Type B pancreatic cell (in vitro differentiated cells): ENCODE measurements at places on chromosomes 12 and 14.
A peak's percentile ranks its signal among the peaks of the same experiment; 100 is the strongest.

- DNase-seq = no peak
- no peak overlapping the region for H3K27ac ChIP-seq
- no peaks in the 10 kb centered on the region for H3K27me3 ChIP-seq
- H3K4me1 ChIP-seq = no peaks in the 10 kb centered on the region
These were observed 90.7 kb downstream of the PLEKHA5 start for GRCh38 chr12:19220205-19220604.

DNA sequence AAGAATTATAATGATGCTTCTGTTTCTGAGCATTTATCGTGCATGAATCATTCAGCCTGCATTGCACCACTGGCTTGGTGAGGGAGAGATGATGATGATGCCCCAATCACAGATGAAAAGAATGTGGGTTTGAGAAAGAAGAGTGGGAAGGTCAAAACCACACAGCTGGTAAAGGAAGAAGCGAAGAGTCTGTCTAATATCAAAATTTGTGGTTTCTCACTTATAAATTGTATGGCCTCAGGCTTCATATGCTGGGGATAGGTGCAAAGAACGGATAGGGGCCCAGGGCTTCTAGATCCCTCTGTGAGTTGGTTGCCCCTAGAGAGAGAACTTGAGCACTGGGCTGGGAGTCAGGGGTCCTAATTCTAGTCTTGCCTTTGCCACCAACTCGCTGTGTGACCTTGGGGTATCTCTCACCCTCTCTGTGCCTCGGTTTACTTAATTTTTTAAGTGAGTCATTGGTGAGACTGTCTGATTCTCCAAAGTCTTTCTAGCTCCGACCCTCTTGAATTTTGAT lies 2.2 kb downstream of the OASL start:
- no peaks in the 10 kb centered on the region for H3K36me3 ChIP-seq
- H3K4me3 ChIP-seq = no peak overlapping the region
- peaks cover 25% of the 10 kb centered on the region for H3K27me3 ChIP-seq
- no peak overlapping the region for H3K27ac ChIP-seq

- no peak overlapping the region for H3K27ac ChIP-seq
- DNase-seq = no peak
- no peaks in the 10 kb centered on the region for H3K27me3 ChIP-seq
- peaks cover 27% of the 10 kb centered on the region for H3K4me1 ChIP-seq
These were observed 26.0 kb downstream of the ITPK1 start for GRCh38 chr14:93089521-93090269.

DNA sequence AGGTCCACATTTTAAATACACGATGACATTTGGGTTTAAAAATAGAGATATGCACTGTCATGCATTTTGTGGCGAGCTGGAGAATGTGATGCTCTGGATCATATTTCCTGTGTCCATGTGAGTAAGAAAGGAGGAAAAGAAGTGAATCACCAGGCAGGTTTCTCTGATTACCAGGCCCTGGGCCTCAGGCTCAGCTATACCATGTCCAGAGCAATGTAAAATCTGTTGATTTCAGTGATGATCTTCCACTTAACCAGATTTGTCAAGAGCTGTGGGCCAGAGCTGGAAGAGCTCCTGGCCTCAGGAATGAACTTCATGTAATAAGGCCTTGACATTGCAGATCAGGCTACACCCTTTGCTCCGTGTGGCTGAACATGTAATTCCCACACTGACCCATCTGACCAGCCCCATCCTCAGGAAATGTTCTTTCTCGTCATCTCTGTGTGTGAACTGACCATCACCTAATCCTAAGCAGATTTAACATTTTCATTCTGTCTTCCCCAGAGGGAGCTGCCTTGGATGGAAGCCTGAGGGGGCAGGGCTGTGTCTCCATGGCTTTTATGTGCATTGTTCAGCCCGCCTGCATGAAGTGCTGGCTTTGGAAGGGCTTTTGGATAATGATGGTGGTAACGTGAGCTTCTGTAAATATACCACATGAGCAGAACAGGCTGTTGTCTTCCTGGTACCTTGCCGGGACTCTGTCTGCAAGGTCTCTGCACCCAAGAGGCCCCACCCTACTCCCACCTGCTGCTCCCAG lies 54.5 kb downstream of the CRACR2A start:
- H3K36me3 ChIP-seq = no peaks in the 10 kb centered on the region
- H3K27me3 ChIP-seq = peaks cover 26% of the 10 kb centered on the region
- H3K4me1 ChIP-seq = peaks cover 8% of the 10 kb centered on the region
- no peak overlapping the region for H3K27ac ChIP-seq

- H3K36me3 ChIP-seq = peaks cover 12% of the 10 kb centered on the region
- no peak overlapping the region for H3K27ac ChIP-seq
- no peaks in the 10 kb centered on the region for H3K27me3 ChIP-seq
- H3K4me1 ChIP-seq = peaks cover 18% of the 10 kb centered on the region
- no peak overlapping the region for H3K4me3 ChIP-seq
These were observed 24.9 kb downstream of the TCP11L2 start for GRCh38 chr12:106327309-106327869.

- H3K27ac ChIP-seq = no peak overlapping the region
- peaks cover 13% of the 10 kb centered on the region for H3K27me3 ChIP-seq
- H3K36me3 ChIP-seq = no peaks in the 10 kb centered on the region
- H3K4me1 ChIP-seq = peaks cover 3% of the 10 kb centered on the region
- no peak overlapping the region for H3K4me3 ChIP-seq
These were observed 6.6 kb downstream of the TSPAN19 start for GRCh38 chr12:85029456-85029855.

DNA sequence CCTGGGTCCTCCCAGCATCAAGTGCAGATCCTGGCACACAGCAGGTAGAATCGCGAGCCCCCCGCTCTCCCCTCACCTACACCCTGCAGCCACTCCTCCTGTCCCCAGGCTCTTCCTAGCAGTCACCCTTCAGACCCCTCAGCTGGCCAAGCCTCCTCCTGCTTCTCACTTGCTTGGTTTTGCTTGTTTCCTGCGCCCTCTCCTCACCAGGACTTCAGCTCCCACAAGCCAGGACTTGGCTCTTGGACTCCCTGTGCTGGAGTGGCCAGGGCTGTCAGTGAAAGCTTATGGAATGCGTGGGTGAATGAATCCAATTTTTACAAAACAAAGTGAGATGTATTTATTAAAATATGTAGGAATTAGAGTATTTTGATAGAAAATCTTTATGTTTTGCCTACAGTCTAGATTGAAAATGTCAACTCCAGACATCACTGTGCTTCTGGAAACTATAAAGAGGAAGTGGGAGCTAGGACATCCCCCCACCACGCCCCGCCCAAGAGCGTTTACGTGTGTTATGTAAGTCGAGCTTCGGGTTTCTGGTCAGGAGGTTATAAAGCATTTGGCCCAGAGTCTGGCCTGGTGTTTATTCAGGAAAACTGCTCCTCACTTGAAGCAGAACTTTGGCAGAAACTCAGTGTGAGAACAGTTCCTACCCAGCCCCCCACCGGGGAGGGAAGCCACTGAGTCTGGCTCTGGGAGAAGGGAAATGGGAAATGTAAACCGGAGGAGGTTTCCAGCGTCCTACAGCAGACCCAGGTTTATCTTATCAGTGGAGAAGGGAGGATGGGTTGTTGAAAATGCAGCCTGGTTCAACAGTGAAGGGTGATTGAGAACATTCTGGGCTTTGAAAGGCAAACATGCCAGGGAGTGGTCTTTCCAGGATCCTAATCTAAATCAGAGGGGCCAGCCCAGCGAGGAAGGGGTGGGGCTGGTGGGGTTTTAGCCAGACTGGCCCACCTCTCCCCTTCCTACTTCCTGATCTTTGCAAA lies 8.8 kb downstream of the ALDH2 start:
- peak overlapping the region; percentile 62 for H3K4me3 ChIP-seq
- DNase-seq = no peak
- peaks cover 3% of the 10 kb centered on the region for H3K36me3 ChIP-seq
- peak overlapping the region; percentile 80 for H3K27ac ChIP-seq
- peaks cover 28% of the 10 kb centered on the region for H3K4me1 ChIP-seq

DNA sequence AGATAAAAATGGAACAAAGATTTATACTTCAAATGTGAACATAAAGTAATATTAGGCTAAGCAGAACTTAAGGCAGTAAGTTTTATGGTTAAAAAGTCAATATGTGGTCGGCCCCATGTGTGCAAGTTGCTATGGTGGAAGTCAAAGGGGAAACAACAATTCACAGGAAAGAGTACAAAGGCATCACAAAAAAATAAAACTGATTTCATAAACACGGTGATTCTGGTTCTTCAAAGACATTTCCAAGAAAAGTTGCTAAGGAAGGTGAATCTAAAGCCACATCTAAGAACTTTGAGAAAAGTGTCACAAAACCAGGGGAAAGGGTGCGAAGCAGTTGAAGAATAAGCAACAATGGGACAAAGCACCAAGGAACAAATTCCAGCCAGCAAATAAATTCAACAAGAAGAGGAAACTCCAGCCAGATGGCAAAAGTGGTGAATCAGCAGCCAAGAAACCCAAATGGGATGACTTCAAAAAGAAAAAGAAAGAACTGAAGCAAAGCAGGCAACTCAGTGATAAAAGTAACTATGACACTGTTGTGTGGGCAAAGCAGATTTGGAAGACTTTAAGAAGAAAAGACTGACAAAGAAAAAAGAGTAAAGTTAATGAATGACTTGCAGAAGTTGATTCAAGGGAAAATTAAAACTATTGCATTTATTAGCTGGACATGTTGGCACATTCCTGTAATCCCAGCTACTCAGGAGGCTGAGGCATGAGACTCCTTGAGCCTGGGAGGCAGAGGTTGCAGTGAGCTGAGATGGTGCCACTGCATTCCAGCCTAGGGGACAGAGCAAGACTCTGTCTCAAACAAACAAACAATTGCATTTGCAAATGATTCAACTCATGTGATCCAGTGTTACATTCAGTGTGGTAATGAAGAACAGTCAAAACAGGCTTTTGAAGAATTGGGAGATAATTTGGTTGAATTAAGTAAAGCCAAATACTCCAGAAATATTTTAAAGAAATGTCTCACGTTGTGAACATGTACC lies 19.5 kb downstream of the PTGDR start:
- no peaks in the 10 kb centered on the region for H3K36me3 ChIP-seq
- no peak for DNase-seq
- peaks cover 3% of the 10 kb centered on the region for H3K27me3 ChIP-seq
- H3K4me3 ChIP-seq = no peak overlapping the region
- no peaks in the 10 kb centered on the region for H3K4me1 ChIP-seq

- no peaks in the 10 kb centered on the region for H3K4me1 ChIP-seq
- peaks cover 39% of the 10 kb centered on the region for H3K27me3 ChIP-seq
- H3K4me3 ChIP-seq = no peak overlapping the region
- DNase-seq = no peak
- H3K27ac ChIP-seq = no peak overlapping the region
- H3K36me3 ChIP-seq = peaks cover 3% of the 10 kb centered on the region
These were observed 10.3 kb upstream of the MTA1 start for GRCh38 chr14:105409364-105409763.

DNA sequence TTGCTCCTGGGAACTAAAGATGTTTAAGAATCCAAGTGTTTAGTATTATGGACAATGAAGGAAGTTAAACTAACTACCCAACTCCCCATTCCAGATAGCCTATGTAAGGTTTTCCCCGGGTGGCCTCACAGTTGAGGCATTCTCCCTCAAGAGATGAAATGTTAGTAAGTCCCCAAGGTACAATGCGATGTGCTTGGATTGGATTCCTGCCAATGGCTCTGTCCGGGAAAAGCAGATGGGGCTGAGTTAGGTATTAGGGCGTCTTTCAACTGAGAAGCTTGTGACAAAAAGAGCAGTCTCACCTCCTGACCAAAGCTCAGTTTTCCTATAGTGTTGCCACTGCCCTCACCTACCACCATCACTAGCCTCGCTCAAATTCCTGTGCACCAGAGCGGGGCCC lies 64.8 kb upstream of the E2F7 start:
- peaks cover 4% of the 10 kb centered on the region for H3K27me3 ChIP-seq
- H3K4me3 ChIP-seq = no peak overlapping the region
- DNase-seq = no peak
- no peaks in the 10 kb centered on the region for H3K4me1 ChIP-seq
- no peaks in the 10 kb centered on the region for H3K36me3 ChIP-seq

DNA sequence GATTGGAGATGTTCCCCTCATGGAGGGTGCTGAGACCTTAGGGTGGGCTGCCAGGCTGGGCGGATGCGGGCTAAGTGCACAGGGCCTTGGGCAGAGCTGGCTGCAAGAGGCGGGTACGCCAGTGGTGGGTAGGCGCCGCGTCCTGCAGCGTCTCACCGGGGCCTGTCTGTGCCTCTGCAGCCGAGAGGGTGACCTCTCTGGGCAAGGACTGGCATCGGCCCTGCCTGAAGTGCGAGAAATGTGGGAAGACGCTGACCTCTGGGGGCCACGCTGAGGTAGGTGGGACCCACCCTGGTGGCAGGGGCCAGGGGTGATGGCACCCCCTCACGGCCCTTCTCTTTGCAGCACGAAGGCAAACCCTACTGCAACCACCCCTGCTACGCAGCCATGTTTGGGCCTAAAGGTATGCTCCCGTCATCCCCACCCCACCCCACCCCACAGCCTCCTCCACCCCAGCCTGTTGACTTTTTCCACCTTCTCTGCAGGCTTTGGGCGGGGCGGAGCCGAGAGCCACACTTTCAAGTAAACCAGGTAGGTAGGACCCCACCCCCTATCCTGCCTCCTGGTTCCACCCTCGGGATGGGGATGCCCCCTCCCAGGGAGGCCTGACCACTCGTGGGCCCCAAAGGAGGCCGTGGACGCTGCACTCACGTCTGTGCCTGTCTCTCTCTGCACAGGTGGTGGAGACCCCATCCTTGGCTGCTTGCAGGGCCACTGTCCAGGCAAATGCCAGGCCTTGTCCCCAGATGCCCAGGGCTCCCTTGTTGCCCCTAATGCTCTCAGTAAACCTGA lies 1.5 kb downstream of the CRIP1 start:
- H3K4me1 ChIP-seq = peaks cover 10% of the 10 kb centered on the region
- H3K27me3 ChIP-seq = peaks cover 19% of the 10 kb centered on the region
- DNase-seq = no peak
- no peaks in the 10 kb centered on the region for H3K36me3 ChIP-seq
- no peak overlapping the region for H3K4me3 ChIP-seq
- H3K27ac ChIP-seq = no peak overlapping the region

- H3K27me3 ChIP-seq = no peaks in the 10 kb centered on the region
- DNase-seq = no peak
- peaks cover 22% of the 10 kb centered on the region for H3K4me1 ChIP-seq
- peak overlapping the region; percentile 71 for H3K27ac ChIP-seq
- H3K36me3 ChIP-seq = no peaks in the 10 kb centered on the region
These were observed 2.1 kb upstream of the IL23A start for GRCh38 chr12:56336361-56337167.

DNA sequence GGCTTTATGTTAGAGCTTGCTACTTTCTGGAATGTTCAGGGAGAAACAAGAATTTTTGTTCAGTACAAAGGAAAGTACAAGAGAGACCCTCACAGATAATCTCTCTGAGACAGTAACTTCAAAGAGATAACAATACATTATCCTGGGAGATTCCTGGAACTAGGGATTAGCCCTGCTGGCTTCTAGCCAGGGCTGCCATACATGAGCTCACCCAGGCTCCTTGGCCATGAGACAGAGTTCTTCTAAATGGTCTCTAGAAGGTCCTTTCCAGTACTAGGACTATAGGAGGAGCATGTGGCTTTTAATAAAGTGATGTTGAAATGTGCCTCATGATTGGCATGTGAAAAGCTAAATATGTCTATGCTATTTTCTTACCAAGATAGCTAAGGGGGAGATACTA lies 342.5 kb downstream of the EMP1 start:
- no peak overlapping the region for H3K27ac ChIP-seq
- H3K36me3 ChIP-seq = no peaks in the 10 kb centered on the region
- H3K4me1 ChIP-seq = peaks cover 4% of the 10 kb centered on the region
- H3K27me3 ChIP-seq = peaks cover 25% of the 10 kb centered on the region
